ENCODE measurements at places on chromosomes 3 and 15. TPM values are rescaled to one million over a fixed set of nuclear protein-coding genes. Genes with fewer than 3 reads are reported as not detected.

DNA sequence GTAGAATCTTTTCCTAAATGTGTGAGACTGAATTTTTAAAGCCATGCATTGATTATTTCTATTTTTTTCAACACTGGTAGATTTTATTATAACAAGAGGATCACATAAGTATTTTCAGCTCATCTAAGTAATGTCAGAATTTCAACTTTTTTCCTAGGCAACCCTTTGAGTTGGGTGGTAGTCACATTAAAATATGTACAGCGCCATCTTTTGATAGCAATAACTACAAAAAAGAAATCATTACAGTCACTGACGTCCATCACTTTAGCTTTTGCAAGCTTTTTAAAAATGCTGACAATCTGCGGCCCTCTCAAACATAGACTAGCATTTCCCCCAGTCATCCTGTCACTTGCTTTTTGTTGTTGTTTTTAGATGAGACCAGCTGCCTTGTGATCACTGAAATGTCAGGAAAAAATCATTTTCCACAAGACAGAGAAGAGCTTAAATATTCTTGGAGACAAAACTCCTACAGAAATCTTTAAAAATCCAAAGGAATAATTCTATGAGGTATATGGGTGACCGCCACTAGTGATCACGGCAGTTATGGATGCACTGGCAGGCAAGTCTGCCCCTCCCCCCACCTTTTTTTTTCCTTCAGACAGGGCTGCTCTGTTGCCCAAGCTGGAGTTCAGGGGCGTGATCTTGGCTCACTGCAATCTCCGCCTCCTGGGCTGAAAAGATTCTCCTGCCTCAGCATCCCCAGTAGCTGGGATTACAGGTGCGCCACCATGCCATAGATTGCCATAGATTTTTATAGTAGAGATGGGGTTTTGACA lies 384.0 kb upstream of the KCNMB2 start:
- no peak for DNase-seq

DNA sequence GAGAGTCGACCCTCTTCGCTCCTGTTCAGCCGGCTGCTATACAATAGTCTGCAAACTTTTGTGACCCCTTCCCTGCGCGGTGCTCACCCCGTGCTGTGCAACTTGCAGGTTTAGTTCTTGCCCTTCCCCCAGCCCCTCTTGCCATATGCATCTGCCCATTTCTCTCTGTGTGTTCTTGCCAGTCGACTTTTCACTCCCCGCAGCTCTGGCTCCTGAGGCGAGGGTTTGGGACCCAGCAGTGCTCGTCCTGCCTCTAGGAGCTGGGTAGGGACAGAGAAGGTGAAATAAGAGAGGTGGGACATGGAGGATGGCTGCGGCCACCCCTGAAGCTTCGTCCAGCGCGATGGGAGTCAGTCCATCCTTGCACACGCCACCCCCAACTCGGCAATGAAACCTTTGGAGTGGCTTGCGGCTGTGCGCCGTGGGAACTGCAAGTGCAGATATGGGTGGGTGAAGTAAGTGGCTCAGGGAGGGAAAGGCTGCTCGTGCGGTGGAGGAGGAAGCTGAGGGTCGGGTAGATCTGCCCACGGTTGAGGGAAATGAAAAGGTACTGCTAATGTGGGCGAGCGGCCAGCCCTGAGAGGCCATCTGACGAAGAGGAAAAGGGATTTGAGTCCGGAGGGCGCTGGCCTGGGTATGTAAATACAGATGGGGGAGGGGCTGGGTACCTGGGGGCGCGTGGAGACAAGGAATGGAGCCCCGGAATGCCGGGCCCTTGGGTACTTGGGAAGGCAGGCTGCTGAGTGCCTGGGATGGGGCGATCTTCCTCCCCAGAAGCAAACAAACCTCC lies 1.0 kb downstream of the LRRC3B start:
- no peak for DNase-seq

GRCh38 chr3:32460031-32460749 lies 42.5 kb downstream of the CMTM6 start:
- DNase-seq, result peak; percentile 80

DNA sequence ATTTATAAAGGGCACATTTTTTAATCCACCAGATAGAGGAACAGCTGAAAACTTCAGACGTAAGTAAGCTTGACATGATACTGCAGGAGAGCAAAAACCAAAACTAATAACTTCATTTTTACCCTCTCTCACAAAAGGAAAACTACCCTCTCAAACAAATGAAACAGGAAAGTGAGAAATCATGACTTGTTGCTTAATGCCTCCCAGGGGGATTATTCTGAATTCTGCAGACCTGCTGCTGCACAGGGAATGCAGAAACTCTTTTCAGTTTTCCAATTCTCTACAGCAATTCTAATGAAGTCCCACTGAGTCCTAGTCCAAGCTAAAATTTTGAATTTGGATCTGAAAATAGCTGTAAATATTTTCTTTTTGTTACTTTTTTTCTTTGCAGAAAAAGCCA lies 637.1 kb upstream of the CCDC54 start:
- no peak for DNase-seq

GRCh38 chr3:30358871-30359270 lies 247.5 kb upstream of the TGFBR2 start:
- DNase-seq, result no peak

- no peak for DNase-seq
These were observed 5.6 kb upstream of the OGG1 start for GRCh38 chr3:9744162-9744561.

The CCK gene
- total RNA-seq, result not detected

- DNase-seq, result no peak
These were observed 13.9 kb downstream of the CLSTN2 start for GRCh38 chr3:139948898-139949297.

DNA sequence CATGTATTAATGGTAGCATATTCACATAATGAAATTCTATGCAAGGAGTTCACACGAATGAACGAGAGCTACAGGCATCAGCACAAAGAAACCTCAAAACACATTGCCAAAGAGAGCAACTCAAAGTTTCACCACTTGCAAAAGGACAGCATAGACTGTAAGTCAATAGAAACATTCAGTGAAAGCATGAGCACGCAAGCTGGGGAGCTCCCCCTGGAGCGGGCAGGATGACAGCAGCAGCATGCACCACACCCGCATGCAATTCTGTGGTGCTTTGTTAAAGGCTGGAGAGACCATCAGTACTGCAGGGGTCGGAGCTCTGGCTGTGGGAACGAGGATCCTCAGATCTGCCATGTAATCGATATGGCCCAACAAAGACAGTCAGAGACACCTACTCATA lies 18.7 kb downstream of the OCA2 start:
- no peak for DNase-seq

DNA sequence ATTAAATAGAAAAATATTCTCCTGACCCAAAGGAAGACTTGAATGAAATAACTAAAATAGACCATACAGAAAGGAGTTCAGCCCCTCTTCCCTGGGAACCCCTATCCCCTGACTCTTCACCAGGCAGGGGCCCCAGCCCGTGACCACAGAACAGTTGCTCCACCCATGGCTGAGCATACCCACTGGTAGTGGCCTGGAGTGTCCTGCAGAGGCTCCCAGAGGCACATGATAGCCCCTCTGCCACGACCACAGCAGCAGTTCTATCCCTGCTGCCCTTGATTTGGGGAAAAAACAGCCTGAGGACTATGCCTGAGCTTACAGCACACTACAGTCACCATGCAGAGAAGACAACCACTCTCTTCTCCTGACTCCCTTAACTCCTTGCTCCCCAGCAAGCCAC lies 31.8 kb downstream of the TTC14 start:
- no peak for DNase-seq

DNA sequence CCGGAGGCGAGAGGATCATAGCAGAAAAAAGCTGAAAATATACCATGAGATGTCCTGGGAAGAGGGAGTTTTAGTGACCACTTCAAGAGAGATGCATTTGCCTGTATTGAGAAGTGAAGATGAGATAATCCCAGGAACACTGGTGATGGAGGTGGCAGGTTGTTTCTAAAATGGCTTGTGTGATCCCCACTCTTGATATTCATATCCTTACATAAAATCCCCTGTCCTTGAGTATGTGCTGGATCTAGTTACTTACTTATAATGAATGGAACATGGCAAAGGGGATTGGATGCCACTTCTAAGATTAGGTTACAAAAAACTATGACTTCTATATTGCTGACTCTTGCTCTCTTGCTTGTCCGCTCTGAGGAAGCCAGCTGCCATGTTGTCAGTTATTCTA lies 22.1 kb downstream of the HDGFL3 start:
- DNase-seq, result no peak

GRCh38 chr3:14852058-14852594 lies 33.4 kb downstream of the FGD5 start:
- DNase-seq, result no peak

DNA sequence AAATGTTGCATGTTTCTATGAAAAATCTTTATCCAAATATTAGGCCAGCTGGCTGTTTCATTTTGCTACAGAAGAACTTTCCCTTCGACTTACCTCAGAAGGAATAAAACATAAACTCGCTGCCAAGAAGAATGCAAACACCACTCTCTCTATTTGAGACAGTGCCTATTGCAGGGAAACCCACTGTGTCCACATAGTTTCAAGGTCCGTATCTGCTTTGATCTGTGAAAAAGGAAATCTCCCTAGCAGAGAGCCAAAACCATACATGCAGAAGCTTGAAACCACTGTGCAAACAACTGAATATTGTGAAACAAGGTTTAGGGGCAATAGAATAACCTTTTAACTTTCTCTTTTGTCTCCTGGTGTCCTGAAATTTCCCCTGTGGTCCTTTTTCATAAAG lies 35.0 kb upstream of the CAPN7 start:
- no peak for DNase-seq

The AHSG gene
- total RNA-seq, result not detected

DNA sequence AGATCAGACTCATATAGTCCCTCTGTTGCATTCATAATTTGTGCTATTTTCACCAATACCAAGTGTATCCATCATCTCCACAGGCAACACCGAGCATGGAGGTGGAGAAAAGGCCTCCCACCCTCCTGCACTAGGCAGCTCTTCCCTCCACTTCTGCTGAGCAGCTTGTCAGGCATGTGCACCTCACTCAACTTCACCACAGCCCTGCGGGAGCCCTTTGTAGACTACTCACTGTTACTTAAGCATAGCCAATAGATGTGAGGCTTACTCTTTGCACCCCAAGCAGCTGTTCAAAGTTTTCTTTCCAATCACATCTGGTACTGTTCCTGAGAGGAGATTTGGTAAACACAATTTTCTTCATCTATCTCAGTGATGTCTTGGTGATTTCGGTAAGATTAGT lies 16.9 kb upstream of the GUCA1C start:
- no peak for DNase-seq

GRCh38 chr3:60708191-60708975 lies 542.9 kb downstream of the FHIT start:
- no peak for DNase-seq

- DNase-seq, result no peak
These were observed 92.4 kb downstream of the CSNK1G1 start for GRCh38 chr15:64263567-64263966.

DNA sequence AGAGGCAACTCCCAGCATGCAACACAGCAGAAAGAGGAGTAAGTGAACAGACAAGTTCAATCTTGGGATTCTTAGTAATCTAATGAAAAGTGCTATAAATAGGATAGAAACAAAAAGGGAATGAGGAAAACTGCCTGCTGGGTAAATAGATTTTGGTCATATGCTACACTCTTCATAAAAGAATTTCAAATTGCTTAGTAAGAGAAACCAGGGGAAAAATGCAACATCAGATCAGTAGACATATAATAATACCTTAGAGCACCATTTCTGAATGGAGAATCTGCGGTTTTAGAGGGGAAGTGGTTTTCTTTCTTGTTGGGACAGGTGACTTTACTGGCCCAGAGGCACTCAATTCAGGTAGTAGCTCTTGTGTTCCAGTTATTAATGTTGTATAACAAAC lies 13.4 kb upstream of the TBC1D5 start:
- no peak for DNase-seq

DNA sequence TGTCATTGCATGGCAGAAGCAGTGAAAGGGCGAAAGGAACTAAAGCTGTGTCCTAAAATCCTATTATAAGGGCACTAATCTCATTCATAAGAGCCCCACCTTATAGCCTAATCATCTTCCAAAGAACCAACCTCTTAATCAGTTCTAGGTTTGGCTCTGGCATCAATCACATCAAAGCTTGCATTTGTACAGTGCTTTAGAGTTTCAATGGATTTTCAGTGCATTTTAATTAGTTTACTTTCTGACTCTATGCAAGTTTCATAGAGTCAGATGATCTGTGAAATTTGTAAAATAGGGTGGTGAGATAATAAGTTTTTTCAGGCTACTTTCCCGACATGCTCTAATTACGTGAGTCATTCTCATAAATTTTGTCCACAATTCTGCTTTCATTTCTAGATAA lies 341.1 kb downstream of the DIPK2A start:
- DNase-seq, result no peak

DNA sequence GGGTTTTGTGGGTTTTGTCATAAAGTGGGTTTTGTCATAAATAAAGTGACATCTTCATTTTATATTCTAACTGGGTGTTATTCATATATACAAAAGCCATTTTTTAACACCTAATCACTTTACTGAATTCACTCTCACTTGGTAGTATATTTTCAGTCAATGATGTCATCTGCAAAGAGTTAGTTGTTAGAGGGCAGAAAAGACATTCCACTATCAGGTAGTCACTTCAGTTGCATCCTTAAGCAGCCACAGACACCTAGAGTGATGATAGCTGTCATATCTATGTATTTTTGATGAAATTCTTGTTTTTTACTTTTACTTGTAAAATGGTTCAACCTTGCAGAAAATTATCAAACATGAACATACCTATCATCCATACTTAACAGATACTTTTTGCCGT lies 89.0 kb downstream of the DHX36 start:
- DNase-seq, result no peak

GRCh38 chr15:67146875-67147381 lies 81.5 kb downstream of the SMAD3 start:
- DNase-seq, result peak; percentile 20

The CCR1 gene
- 0.51 TPM for total RNA-seq

DNA sequence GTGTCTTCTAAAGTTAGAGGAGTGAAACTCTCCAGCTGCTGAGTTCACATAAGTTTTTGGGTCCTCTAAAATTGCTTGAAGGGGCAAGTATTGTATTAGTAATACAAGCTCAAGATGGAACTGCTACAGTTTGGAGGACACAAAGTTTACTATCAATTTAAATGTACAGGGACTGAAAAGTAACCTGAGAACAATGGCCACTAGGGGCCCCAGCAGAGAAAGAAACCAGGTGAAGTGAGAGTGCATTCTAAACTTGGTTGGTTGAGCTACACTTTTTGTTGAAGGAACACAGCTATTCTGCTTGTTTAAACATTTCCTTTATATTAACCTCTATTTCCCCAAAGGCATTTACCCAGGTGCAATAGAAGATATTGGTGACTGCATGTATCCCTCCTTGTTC lies 755.5 kb downstream of the GBE1 start:
- DNase-seq, result no peak

All from activated T-helper 2 cell treated with anti-CD3 and anti-CD28 coated beads, Interferon-gamma antibody, Interleukin-2, Interleukin-4, amounts not matched to agents 10 μg/mL and 5 μg/mL and 100 μg/mL, durations not matched to agents 14 hours and 24 hours and 36 hours (primary cell).